ENCODE measurements at places on chromosomes 4 and X. TPM values are rescaled to one million over a fixed set of nuclear protein-coding genes. Genes with fewer than 3 reads are reported as not detected.
A peak's percentile ranks its signal among the peaks of the same experiment; 100 is the strongest.

- no peaks in the 10 kb centered on the region for H3K27me3 ChIP-seq
- DNase-seq: no peak
- H3K36me3 ChIP-seq: no peaks in the 10 kb centered on the region
- no peaks in the 10 kb centered on the region for H3K4me1 ChIP-seq
These were observed 8.5 kb upstream of the KLHL34 start for GRCh38 chrX:21666679-21667078.

CFAP47 gene
- total RNA-seq: not detected

ARHGAP36 gene
- total RNA-seq: not detected

DNA sequence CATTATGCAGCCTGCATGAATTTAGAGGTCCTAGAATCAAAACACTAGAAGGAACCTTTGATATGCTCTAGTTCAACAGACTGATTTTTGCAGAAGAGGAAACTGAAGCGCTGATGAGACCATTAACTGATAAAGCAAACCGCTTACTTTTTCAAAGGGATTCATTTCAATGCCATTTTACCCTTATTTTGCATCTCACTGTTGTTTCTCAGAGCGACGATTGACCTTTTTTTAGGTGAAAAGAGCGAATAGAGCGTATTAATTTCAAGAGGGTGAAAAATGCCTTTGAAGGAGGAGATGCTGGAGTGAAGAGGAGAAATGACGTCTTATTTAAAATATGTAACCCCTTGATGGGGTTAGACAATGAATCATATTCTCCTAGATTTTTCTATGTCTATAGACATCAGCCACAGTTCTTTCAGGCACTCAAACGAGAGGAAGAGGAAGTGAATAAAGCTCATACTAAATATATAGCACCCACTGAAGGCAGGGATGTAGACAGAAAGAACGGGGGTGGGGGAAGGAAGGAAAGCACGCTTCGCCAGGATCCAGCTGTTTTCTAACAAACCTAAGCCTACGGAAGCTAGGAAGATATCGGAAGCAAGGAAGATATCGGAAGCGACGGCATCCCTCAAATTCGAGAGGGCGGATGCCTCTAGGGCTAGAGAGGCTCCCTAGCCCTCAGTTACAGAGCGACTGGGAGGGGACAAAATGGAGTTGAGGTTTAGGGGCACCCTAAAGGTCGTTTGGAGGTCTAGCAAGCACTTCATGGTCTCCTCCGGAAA is 848 bp downstream of the ACSL4 start:
- no peak for DNase-seq
- no peaks in the 10 kb centered on the region for H3K27me3 ChIP-seq
- H3K27ac ChIP-seq: peak overlapping the region; percentile 78
- H3K4me1 ChIP-seq: peaks cover 1% of the 10 kb centered on the region
- no peaks in the 10 kb centered on the region for H3K36me3 ChIP-seq
- peak overlapping the region; percentile 67 for H3K4me3 ChIP-seq

GRCh38 chrX:12949927-12950656 is 24.8 kb upstream of the TMSB4X start:
- no peaks in the 10 kb centered on the region for H3K27me3 ChIP-seq
- peak; percentile 93 for DNase-seq
- no peak overlapping the region for H3K4me3 ChIP-seq
- peak overlapping the region; percentile 64 for H3K27ac ChIP-seq
